ENCODE measurements at places on chromosomes 3 and 15.

GRCh38 chr3:71614869-71615268 is 31.3 kb upstream of the FOXP1 start:
- DNase-seq: no peak

- no peak for DNase-seq
These were observed 63.7 kb upstream of the SMAD6 start for GRCh38 chr15:66638377-66638776.

GRCh38 chr3:189833996-189834395 is 202.8 kb downstream of the TP63 start:
- no peak for DNase-seq

- DNase-seq: no peak
These were observed 109.6 kb upstream of the LMOD3 start for GRCh38 chr3:69231929-69232440.

DNA sequence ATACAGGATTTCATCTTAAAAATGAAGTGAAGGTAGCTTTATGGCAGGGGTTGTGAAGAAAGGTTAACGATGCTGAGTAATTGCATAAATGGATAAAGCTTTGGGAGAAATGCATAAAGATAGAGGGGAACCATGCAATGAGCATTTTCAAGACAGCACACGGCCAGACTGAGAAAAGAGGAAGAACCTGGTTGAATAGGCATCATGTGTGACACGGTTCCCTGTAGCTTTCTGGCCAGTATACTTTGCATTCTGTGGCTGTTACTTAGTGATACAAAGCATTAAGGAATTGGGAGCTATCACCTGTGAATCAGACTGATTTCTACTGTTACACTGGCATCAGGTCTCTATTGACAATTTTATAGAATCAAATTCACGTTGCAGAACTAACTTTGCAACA is 33.3 kb downstream of the NR2C2 start:
- DNase-seq: no peak

DNA sequence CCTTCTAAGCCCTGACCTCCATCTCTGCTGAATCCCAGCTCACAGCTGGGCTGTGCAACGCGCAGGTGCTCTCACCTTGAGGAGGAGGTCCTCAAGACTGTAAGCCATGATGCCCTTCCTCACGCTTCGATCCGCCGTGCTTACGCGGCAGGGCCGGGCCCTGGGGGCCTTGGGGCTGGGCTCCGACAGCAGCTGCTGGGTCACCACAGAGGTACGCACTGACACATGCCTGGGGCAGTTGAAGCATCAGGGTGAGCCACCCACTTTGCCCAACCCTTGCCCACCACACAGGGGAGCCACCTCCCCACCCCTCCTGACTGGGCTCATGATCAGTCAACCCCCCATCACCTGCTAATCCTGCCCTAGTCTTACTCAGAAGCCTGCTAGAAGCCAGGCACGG is 3.1 kb downstream of the CIDEC start:
- DNase-seq: no peak

- DNase-seq: no peak
These were observed 31.7 kb upstream of the XCR1 start for GRCh38 chr3:46058981-46059380.

GRCh38 chr3:194395778-194396538 is 3.1 kb downstream of the GP5 start:
- no peak for DNase-seq

GRCh38 chr3:12807066-12807465 is 10.6 kb downstream of the CAND2 start:
- no peak for DNase-seq

GRCh38 chr3:56985878-56986277 is 74.6 kb upstream of the SPATA12 start:
- DNase-seq: no peak

DNA sequence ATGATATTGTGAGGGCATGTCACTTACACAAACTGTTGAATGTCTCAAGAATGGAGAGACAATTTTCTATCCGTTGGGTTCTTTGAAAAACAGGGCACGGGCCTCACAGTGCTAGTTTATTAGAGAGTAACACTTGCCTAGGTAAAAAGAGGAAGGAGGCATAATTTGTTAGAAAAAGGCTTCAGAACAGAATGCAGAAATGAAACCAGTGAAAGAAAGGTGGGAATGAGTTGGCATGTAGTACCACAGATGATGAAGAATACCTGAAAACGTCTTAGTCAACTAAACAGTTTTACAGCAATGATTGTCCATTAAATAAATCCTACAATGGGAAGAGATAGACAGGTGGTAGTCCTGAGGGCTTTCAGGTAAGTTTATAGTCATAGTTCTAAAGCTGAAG is 1399.7 kb upstream of the CADM2 start:
- no peak for DNase-seq
